ENCODE measurements at places on chromosomes 5 and 9.

GRCh38 chr9:82721593-82721992 is 341.3 kb downstream of the RASEF start:
- no peak for DNase-seq

DNA sequence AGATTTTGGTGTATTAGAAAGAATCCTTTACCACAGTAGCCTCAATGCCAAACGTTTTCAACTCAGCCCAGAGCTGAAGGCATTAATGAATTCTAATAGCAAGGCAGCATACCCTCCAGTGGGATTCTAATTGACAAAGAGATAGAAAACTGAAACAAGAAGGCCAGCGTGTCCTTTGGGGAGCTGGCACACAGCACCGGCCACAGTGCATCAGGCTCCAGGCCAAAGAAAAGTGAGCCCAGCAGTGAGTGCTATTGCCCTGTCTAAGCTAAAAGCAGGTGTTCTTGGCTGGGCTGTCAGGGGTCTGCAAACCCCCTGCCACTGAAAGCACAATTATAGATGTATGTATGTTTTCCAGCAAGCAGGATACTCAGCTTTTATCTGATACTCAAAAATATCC is 40.4 kb downstream of the PPIC start:
- DNase-seq = no peak

- no peak for DNase-seq
Measured at GRCh38 chr5:177372034-177372896, 12.0 kb upstream of the SLC34A1 start.

- DNase-seq = peak; percentile 92
Measured at GRCh38 chr5:149387081-149387631, 8.1 kb upstream of the IL17B start.

DNA sequence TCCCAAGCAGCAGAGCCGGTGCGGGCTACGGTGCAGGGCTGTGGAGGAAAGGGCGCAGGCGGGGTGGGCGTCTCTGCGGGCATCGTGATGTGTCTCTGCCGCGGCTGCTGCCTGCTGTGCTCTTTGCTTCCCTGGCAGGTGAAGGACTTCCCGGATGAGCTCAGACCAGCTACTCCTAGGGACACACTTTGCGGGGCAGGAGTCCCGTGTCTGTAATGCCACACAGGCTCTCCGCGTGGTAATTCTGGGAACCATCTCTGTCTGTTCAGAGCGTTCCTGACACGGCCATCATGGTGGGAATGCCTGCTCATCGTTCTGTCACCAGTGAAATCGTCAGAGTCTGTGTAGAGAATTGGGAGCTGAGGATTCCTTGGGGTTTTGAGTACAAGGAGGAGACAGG is 235.5 kb downstream of the FANCC start:
- DNase-seq = no peak

GRCh38 chr5:14339468-14339867 is 196.3 kb downstream of the TRIO start:
- DNase-seq = no peak

- no peak for DNase-seq
Measured at GRCh38 chr5:148836272-148837250, 10.2 kb downstream of the ADRB2 start.

GRCh38 chr5:172641359-172642050 is 442 bp downstream of the NEURL1B start:
- DNase-seq = no peak

DNA sequence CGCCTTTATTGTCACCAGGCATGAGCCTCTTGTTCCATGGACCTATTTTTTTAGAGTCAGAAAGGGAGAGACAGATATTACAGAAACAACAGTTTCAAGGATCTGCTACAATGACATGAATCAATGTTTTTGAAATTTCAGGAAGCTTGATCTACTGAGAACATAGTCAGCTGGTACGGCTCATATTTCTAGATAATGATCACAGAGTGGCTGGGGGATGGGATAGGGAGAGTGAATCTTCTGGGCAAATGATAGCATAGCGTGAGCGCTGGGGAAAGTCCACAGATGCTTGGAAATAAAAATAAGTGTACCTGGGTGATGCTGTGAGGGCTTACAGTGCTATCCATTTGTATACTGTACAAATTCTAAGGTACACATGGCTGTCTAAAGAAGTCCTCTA is 340.4 kb downstream of the EBF1 start:
- no peak for DNase-seq

GRCh38 chr5:73856997-73857396 is 231.0 kb downstream of the ARHGEF28 start:
- DNase-seq = peak; percentile 38

DNA sequence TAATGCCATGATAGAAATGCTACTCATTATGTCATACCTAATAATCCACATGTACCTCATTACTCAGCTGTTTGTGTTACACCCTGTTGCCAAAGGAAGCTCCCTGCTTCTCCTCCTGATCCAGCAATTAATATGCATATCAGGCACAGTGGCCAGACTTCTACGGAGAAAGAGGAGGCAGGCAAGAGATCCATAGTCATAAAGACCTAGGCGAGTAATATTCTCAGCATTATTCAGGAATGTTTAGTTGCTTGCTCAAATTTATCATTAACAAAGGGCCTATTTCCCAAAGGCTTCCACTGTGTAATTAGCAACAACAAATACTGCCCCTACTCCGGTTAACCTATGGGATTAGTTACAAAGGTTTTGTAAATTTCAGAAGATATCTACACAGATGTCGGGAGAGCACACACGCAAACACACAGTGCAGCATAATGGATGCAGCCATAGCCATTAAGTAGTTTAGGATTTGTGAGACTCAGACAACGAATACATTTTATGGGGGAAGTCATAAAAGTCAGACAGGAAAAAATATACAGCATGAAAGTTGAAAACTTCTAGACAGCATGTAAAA is 192.6 kb downstream of the EFNA5 start:
- DNase-seq = no peak

GRCh38 chr5:57102189-57102904 is 71.5 kb upstream of the GPBP1 start:
- DNase-seq = no peak

DNA sequence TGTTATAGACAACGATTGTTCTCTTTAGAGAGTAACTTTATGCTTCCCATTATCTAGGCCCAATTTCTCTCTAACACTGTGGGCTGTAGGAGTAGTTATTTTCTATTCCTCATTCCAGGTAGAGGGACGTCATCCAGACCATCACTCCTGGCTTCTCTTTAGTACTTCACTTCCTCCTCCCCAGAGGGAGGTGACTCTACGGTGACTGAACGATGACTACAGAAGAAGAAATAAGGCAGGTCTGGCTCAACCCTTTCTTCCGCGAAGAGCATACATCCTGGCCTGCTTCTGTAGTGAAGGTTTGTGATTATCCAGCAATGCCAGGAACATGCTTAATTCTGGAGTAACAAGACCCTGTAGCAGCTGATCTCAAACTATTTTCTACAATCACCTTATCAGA is 50.8 kb downstream of the HMGCR start:
- no peak for DNase-seq

- DNase-seq = peak; percentile 15
Measured at GRCh38 chr9:96450613-96451528, 902 bp downstream of the HABP4 start.

DNA sequence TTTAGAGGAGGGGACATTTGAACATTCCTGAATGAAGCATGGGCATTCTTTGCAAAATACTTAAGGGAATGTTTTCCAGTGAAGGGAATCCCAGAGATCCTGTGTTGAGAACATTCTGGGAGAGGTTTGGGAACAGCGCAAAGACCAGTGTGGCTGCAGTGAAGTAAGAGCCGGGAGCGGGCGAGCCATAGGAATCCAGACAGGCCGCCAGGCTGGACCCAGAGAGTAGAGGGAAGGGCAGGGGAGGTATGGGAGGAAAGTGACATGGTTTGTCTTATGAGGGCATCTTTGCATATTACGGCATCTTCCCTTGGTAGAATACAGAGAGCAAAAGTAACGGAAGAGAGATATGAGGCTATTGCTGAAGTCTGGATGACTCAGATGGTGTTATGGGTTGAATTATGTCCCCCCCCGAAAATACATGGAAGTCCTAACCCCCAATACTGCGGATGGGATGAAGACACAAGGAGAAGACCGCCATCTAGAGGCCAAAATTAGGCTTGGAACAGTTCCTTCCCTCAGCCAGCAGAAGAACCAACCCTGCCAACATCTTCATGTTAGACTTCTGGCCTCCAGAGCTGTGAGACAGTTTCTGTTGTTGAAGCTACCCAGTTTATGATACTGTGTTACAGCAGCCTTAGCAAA is 268.2 kb downstream of the MAST4 start:
- peak; percentile 72 for DNase-seq

GRCh38 chr5:85170183-85170582 is 785.5 kb upstream of the EDIL3 start:
- no peak for DNase-seq

- DNase-seq = no peak
Measured at GRCh38 chr5:131279204-131279603, 15.4 kb downstream of the CDC42SE2 start.

DNA sequence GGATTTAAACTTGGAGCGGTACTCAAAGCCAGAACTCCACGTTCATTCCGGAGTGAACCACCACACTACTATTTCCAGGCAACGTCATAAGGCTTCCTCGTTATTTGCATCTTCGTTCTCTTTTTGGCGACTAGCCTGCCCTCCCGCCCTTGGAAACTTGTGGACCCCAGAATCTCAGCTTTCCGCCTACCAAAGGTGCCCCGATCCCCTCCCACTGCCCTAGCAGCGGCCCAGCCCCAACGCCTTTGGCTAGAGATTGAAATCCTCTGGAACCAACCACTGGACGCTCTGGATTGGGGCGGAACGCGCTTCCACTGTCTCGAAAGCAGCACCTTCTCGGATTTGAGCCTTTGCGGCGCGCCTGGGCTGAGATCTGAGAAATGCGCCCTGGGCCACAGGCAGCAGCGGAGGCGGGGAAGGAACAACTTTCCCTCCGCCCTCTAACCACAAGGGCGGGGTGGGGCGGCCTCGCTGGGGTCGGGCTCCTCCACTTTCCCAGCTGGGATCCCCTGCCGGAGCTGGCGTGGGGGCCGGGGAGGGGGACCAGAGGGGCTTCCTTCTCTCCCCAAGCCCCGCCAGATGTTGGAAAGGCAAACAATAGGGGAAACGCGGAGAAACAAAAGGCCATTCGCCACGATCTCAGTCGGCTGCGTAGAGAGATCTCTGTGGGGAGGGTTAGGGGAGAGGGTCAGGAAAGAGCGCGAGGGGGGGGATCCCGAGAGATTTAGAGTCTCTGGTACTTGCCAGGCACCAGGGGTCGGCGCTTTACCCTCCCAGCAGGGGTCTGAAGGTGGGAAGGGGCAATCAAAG is 1.3 kb downstream of the MOB3B start:
- DNase-seq = peak; percentile 69

- DNase-seq = no peak
Measured at GRCh38 chr9:14561929-14562405, 131.3 kb downstream of the ZDHHC21 start.

DNA sequence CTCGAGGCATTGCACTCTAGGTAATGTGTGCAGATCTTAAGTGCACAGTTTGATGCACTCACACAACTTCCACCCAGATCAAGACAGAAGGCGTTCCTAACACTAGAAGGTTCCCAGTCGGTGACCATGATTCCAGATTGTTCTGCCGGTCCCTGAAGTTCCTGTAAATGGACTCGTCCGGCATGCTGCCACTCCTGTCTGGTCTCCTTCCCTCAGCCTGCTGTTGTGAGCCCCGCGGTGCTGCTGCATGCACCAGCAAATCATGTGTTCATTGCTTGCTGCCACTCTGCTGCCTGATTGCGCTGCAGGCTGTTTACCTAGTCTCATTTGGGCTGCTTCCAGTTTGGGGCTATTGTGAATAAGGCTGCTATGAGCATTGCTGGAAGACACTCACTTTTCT is 11.5 kb downstream of the STKLD1 start:
- DNase-seq = no peak

GRCh38 chr9:16524823-16525222 is 345.6 kb downstream of the BNC2 start:
- no peak for DNase-seq

DNA sequence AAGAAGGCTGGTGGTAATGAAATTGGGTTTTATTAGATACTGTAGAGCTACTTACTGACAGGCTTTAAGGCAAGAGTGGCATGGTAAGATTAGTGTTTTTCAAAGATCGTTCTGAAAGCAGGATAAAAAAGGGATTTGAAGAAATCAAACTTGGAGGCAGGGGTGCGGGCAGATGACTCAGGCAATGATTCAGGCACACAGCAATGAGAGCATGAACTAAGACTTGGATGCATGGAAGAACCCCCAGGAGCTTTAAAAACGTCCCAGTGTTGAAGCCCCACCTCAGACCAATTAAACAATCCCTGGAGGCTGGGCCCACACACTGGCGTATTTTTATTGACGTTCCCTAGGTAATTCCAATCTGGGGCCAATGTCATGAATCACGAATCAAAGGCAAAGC is 102.5 kb downstream of the SREK1 start:
- DNase-seq = peak; percentile 55

DNA sequence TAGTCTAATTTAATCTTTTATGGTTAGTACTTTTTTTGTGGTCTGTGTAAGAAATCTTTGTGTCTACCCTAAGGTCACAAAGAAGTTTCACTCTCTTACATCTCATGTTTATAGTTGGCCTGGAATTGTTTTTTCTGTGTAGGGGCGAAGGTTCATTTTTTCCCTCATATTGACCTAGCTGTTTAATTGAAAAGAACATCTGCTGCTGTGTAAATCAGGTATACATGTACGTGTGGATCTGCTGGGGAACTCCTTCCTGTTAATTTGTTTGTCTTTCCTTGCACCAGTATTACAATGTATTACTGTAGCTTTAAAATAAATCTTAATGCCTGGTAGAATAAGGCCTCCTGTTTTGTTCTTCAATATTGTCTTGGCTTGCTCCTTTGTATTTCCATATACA is 37.8 kb downstream of the EXOSC2 start:
- no peak for DNase-seq

GRCh38 chr5:160547061-160547460 is 125.4 kb downstream of the PTTG1 start:
- no peak for DNase-seq

GRCh38 chr5:82446809-82447208 is 168.7 kb upstream of the RPS23 start:
- DNase-seq = no peak

DNA sequence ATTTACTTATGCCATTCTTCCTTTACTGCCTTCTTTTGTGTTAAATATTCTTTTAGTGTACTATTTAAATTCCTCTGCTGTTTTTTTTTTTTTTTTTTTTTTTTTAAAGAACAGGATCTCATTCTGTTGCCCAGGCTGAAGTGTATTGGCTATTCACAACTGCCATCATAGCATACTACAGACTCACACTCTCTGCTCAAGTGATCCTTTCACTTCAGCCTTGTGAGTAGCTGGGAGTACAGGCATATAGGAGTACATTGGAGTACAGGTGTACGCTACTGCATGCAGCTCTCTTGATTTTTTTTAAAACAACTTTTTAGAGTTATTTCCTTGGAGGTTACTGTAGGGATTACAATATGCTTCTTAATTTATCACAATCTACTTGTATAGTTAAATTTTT is 56.1 kb downstream of the NIPBL start:
- DNase-seq = no peak

- DNase-seq = no peak
Measured at GRCh38 chr5:88694023-88694679, 188.8 kb downstream of the MEF2C start.

- DNase-seq = no peak
Measured at GRCh38 chr5:175590471-175590881, 67.4 kb upstream of the HRH2 start.

Measured in amniotic epithelial cell (primary cell).